ENCODE measurements at places on chromosomes 3 and 15.

DNA sequence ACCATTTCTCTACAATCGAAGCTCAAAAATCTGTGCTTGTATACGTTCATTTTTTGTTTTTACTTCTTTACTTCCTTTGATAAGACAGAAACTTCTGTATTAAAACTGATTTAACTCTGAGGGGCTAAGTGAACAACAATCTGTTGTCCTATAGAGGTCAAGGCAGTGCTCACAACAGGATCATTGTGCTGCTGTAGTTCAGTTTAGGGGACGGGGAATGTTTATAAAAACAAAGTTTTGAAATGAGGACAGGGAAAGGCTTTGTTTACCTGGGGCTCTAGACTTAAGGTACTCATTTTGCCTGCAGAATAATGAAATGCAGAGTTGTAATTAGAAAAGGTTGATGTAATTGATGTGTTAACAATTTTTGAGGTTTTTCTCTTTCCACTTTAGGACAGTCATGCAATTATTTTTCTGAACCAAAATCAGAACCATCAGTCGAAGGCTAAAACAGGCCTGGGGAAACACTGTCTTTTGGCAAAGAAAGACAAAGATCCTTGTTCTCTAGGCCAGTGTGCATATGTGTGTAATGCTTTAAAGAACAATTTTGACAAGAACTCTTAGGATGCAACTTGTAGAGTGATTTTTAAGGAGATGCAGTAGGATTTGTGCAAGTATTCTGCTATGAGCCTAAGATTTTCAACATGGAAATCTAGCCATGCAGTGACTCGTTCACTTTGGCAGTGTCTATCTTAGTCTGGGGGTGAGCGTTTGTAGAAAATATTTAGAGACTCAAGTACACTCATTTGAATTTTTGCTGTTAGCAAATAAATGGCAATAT, 165.2 kb downstream of the PGPEP1L start:
- DNase-seq = no peak

- peak; percentile 48 for DNase-seq
Measured at GRCh38 chr15:80970018-80970657, 19.5 kb downstream of the MESD start.

GRCh38 chr15:85821545-85821944, 26.8 kb upstream of the KLHL25 start:
- no peak for DNase-seq

DNA sequence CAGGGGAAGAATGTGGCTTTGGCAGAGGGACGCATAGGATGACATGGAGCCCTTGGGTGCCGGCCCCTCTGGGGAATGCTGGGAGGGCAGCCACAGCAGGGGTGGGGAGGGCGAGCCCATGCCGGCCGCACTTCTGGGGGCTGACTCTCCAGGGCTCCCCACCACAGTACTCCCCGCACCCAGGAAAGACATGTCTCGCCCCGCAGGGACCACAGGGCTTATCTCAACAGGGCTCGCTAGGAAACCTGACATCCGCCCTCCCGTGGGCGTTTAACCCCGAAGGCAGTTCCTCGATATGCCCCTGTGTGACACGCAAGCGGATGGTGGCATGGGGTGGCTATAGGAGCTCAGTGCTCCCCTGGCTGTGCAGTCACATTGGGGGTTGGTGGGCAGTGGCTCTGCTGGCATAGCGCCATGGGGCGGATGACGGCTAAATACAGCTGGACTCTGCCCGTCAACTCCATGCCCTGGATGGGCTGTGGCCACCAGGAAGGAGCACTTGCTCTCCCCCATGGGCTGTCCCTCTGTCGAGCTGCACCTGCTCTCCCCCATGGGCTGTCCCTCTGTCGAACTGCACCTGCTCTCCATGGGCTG, 141.4 kb downstream of the ADAMTS17 start:
- no peak for DNase-seq

DNA sequence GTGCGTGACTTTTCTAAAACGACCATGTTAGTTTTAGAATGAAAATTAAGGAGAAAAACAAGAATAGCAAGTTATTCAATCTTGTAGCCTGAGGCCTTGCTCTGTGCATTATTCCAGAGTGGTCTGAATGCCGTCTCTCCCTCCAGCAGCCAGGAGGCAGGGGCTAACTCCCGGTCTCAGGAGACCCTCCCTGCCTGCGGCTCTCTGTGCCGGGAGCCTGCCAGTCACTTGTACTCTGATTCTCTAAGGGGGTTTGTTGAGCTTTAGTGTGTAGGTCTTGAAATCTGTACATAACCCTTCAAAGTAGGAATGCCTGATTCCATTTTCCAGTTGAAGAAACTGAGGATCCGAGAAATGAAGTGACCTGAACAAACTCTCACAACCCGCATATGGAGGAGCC, 97.3 kb downstream of the ARNT2 start:
- no peak for DNase-seq

GRCh38 chr3:180177255-180177654, 140.5 kb upstream of the PEX5L start:
- DNase-seq = no peak

GRCh38 chr3:43363621-43364266, 77.4 kb downstream of the SNRK start:
- no peak for DNase-seq

- no peak for DNase-seq
Measured at GRCh38 chr3:160200353-160200752, 24.9 kb upstream of the C3orf80 start.

Measured in T-cell (primary cell).